ENCODE measurements at places on chromosomes 7 and 10.

DNA sequence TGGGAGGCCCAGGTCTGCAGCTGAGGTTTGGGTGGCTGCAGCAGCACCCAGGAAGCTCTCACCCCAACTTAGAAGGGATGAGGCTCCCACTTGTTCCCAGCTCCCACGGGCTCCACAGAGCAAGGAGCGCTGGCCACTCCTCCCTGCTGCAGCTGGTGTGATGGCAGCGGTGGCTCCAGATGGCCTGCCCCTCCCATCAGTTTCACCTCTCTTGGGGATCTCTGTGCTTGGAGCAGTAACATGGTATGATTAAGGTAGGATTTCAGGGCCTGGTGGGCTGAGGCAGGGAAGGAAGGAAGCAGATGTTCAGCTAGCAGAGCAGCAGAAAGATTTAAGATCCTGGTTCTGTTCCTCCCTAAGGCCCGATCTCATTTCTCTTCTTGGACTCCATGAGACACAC, 66.8 kb upstream of the KIF5B start:
- DNase-seq = no peak

- DNase-seq = peak; percentile 5
Measured at GRCh38 chr10:92965314-92965713, 95.3 kb upstream of the CYP26C1 start.

DNA sequence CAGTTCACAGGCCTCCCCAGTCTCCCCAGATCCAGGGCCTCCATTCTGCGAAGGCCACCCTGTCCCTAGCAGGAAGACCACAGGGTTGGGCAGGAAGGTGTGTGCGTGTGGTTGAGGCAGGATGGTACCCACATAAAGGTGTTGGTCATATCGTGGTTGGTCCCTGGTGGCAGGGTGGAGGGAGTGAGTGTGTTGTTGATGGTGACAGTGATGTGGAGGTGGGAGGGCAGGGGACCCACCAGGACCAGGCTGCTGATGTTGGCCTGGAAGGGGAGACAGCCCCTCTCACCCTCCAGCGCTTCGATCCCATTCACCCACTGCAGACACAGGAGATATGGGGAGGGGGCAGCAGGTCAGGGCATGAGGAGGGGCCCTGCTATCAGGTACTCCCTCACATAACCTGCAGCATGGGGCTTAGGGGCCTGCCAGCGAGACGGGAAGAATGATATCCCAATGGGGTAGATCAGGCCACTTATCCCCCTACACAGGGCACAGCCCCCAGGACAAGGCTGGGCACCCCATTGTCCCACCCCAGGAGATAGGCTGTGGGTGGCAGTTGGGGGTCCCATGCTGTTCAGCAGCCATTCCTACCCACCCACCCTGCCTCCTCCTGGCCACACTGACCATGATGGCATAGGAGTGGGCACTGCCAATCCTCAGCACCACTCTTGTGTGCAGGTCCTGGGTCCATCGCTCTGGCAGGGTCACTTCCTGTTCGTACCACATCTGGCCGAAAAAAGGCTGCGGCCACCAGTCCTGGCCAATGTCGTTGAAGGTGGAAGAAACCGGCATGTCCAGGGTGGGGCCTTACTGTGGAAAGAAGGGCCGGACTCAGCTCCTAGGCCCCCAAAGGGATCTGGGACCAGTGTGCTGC, 69.0 kb upstream of the ZNF479 start:
- no peak for DNase-seq

DNA sequence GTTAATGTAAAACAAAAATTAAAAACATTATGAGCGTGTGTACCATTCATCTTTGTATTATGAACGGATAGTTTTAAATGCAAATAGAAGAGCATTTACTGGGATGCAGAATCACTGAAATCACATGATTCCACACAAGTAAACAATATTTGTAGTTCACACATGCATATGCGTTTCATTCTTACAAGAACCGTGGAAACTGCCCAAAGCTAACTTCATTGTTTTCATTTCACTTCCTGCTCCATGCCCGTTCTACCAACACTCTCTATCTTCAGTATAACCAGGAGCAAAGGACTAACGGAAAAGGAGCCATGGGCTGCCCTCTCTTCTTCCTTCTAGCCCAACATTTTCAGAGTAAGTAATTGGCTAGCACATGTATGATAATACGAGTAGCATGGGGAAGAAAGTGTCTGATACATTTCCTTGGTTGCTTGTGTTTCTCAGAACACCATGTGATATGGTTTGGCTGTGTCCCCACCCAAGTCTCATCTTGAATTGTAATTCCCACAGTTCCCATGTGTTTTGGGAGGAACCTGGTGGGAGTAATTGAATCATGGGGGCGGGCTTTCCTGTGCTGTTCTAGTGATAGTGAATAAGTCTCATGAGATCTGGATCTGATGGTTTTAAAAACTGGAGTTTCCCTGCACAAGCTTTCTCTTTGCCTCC, 38.8 kb downstream of the ZNF783 start:
- DNase-seq = no peak

- no peak for DNase-seq
Measured at GRCh38 chr7:2932402-2933251, 88.5 kb upstream of the GNA12 start.

DNA sequence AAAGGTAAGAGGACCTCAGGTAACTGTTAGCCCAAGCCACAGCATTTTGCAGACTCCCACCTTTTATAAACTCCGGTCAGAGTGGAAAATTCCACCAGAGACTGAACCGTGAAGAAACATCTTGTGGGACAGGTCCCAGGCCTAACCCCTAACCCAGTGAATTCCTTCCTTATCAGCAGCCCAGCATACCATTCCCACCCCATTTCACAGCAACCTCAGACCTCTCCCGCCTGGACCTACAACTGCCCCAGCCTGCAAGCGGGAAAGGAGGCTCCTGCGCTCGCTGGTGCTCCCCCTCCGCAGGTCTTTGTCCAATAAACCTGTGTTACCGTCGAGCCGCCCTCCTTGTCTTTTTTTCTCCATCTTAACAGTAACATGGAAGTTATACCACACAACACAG, 736.6 kb downstream of the MAGI2 start:
- no peak for DNase-seq

DNA sequence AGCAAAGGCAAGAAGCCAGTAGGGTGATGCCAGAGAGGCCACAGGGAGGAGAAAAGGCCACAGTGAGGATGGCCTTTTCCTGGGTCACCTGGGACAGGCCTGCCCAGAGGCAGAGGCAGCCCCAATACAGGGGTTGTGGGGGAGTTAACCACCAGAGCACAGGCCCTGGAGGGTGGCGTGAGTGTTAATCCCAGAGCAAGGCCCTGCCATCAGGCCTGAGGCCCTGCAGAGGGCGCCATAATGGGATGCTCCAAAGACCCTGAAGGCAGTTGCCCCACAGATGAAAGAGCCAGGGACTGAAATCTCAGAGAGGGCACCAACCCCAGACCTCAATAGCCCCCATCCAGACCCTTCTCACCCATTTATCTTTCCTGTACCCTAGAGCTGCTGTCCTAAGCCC, 23.9 kb downstream of the SLC13A4 start:
- no peak for DNase-seq

DNA sequence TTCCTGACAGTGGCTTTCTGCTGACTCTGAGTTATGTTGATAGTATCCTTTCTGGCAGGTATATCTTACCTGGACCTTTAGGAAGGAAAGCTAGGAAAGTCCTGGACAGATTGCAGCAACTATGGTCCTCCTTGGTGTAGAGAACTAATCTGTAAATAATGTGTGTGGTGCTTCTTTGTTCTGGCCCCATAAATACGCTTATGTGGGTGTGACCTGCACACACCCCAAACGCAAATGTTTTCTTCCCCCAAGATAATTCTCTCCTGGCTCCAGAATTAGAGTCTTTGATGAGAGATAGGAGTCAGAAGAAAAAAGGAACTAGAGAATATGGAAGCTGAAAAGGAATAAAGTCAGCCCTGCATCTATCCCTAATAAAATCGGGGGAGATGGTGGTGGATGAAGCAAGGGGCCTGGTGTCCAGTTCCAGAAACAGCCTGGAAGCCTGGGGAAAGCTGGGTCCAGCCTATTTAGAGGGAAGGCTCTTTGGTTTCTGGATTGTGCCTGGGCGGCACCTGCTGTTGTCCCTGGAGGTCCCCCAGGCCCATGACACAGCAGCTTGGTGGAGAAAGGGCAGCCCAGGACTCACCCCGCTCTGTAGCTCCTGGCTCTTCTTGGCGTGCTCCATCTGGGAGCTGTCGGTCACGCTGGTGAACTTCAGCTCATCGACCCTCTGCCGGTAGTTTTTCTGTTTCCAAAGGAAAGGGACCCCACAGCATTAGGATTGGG, 38.2 kb downstream of the NRAP start:
- DNase-seq = no peak

DNA sequence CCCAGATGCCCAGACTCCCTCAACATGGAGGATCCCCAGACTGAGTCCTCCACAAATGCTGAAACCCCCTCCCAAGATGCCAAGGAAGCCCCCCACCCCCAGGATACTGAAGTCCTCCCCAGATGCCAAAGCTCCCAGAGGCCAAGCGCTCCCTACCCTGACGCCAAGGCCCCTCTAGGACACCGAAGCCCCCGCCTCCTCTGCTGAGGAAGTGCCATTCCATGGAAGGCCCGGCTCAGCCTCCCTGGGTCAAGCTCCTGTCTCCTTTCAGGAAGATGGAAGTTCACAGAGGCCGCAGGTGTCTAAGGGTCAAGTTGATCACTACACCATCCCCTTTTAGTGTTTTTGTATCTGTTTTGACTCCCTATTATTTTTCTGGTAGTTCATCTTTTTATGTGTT, 606.8 kb downstream of the DNAJB6 start:
- no peak for DNase-seq

GRCh38 chr7:151099486-151100211, 13.4 kb downstream of the AGAP3 start:
- DNase-seq = no peak

DNA sequence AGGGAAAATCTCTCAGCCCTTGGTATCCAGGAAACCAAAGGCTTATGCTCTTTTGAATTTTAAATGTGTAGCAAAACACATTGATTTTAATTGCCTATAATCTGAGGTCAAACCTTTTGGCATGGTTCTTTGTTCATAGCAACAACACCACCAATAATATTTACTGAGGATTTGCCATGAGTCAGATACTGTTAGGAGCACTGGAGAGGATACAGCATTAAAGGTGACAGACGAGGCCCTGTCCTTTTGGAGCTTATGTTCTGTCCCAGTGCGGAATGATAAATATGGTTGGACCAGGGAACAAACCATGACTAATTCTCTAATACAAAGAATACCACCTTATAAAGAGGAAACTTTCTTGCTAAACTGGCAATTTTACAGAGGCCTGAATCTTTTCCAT, 176.6 kb downstream of the CTNNA3 start:
- DNase-seq = no peak

GRCh38 chr7:100212631-100213286, 7.0 kb upstream of the PVRIG start:
- no peak for DNase-seq

DNA sequence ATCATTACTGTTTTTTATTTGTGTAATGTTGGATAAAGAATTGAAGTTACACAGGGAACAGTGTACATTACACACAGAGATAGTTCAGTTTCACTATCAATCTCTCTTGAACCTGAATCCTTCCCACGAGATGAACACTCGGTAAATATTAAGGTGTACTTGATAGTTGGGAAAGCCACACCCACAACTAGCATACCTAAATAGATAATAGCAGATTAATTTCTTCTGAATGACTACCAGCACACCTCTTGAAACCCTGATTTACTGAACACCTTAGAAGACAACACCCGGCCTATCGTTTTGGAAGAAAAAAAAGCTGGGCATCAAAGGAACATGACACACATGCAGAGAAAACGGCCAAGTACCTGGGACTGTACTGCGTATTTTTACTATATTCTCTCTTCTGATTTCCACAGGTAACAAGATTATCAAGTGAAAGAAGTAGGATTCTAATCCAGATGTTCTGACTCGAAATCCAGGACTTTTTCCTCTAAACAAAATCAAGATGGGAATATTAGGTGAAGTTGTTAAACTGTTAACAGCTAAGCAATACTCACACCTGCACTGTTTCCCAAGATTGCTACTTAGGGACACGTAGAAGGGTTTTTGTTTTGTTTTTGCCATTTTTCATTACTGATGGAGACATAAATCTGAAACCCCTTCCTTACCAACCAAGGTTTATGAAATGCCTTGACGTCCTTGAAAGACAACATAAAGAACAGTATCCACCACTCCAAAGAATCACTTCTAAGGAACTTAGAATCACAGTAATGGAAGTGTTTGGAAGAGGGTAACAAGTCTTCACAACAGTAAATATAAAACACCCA, 1.0 kb downstream of the CCDC186 start:
- no peak for DNase-seq

DNA sequence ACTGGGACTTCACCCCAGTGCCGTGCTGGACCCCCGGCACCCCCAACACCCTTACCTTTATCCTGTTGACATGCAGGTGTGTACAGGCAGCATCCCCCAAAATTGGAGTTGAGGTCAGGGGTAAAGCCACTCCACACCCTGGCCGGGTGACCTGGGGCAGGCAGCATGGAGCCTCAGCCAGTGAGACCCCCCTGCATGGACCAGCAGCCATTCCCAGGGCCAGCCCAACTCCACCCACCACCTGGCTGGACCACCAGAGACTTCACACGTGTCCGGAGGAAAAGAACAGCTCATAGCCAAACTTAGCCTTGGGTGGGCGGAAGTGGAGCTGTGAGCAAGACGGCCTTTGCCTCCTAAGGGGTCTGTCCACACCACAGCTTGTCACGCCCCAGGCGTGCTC, 413.0 kb upstream of the FOXK1 start:
- no peak for DNase-seq

- DNase-seq = no peak
Measured at GRCh38 chr7:17620566-17620965, 319.7 kb downstream of the SNX13 start.

GRCh38 chr7:4144811-4145510, 537.1 kb upstream of the FOXK1 start:
- DNase-seq = no peak

DNA sequence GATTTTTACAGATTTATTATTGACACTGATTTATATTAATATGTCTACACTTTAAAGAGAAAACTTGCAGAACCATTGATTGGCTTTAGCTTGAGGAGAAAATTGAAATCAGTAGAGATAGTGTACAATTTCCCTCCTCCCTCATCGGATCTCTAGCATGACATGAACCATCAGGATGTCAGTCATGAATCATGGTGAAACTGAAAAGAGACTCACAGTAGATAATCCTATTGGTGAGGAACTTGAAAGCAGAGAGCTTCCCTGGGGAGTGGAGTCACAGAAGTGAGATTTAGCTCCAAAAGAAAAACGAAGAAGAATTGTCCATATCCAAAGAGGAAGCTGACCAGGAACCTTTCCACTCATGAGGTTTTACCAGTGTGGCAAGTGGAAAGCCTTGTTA, 346.8 kb downstream of the ABCA13 start:
- DNase-seq = no peak

GRCh38 chr7:23696916-23697441, 13.0 kb upstream of the STK31 start:
- peak; percentile 1 for DNase-seq

Measured in NCI-H345 (cell line).